Brain microvascular endothelial cell (primary cell): ENCODE measurements at places on chromosomes 1 and 21.

DNA sequence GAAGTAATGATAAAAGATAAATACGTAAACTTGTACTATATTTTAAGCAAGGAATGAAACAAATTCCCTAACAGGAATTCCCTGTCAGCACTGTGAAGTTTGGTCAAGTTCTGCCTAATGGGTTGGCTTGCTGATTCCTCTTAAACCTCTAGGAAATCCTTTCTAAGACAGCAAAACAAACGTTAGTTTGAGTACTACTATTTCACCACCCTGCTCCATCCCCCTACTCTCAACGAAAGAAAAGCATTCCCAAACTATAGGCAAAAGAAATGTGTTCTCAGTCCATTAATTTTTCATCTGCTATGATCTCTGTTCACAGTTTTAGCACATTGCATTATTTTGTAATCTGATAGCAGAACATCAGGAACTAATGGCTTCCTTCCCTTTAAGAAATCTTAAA, 16.1 kb downstream of the SERPINC1 start:
- no peak for DNase-seq

- no peak for DNase-seq
Observed at GRCh38 chr1:48701445-48701844, 75.2 kb downstream of the BEND5 start.

DNA sequence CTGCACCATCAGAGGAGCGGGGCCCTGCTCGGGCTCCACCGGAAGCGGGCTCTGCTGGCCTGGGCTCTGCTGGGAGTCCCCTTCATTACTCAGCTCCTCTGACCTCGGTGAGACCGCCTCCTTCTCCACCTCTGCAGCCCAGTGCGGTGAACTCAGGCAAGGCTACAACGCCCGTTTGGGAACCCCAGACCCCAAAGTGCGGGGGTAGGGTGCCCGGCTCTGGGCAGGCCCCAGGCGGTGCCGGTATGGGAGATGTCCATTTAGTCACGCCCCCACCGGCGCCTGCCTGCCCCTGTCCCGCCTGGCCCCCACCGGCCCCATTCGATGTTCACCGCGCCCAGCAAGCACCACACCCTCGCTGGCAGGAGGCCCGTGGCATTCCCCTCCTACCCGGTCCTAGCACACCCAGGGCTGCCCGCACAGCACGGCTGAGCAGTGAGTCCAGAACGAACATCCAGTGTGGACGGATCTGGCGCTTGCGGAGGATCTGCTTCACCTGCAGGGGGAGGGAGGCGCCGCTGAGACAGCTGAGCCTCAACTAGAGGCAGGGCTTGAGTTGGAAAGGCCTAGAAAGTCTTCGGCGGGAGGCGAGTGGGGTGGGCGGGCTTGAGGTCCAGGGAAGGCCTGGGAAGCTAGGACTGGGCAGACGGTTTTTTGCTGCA, 10.0 kb downstream of the MAP3K6 start:
- DNase-seq: no peak

DNA sequence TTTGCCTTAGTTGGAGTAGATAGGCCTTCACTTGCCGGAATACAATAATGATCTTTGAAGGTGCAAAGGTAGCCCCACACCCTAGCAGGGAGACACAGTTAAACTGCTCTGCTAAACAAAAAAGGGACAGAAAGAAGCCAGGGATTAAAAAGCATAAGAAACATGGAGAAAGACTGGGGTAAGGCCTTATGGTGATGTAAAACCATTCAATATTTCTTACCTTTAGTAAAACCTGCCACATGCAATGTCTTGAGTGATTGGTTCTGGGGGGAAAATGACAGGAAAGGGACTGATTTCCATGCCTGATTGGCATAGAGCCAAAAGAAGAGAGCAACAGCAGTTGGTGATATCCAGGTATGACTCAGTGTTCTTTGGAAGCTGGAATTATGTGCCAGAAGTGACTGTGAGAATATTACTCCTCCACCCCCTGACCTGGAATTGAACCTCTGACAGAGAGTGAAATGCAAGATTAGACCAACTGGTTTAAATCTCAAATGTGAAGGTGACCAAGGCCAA, 8.1 kb downstream of the DNASE2B start:
- peak; percentile 68 for DNase-seq

DNA sequence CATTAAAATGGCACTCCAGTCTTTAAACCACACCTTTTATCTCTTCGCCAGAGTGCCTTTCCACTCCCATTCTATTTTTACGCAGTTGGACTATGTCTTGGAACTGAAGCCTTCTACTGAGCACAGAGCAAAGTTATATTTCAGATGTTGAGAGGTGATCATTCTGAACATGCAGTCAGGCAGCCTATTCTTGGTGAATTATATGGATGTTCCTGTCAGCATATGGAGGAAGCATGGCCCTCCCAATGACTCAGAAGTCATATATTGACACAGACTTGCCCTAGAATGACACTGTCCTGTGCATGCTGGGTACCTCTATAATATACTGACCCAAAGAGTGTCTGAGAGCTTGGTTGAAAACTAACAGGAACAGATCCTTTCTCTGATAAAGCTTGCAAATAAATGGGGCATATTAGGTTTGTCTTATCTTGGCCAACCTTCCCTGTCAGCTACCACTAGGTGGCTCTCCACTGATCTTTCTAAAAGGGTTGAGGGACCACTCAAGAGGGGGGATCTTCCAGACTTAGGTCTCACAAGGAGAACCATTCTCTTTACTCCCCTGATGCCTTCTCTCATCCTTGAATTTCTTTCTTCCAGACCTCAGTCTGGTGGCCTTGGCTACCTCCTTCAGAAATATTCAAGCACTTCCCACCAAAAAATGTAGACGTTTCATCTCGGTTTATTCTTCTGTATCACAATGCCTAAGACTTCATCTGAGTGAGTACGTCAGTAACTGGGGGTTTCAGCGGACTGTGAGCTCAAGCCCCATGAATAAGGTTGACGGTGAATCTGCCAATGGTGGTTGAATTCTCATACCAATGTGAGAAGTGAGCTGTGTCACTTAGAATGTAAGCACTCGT, 11.8 kb upstream of the ALG14 start:
- peak; percentile 14 for DNase-seq

GRCh38 chr1:235878082-235878811, 11.5 kb upstream of the LYST start:
- DNase-seq: no peak

- DNase-seq: no peak
Observed at GRCh38 chr1:107740579-107740978, 224.4 kb downstream of the VAV3 start.

DNA sequence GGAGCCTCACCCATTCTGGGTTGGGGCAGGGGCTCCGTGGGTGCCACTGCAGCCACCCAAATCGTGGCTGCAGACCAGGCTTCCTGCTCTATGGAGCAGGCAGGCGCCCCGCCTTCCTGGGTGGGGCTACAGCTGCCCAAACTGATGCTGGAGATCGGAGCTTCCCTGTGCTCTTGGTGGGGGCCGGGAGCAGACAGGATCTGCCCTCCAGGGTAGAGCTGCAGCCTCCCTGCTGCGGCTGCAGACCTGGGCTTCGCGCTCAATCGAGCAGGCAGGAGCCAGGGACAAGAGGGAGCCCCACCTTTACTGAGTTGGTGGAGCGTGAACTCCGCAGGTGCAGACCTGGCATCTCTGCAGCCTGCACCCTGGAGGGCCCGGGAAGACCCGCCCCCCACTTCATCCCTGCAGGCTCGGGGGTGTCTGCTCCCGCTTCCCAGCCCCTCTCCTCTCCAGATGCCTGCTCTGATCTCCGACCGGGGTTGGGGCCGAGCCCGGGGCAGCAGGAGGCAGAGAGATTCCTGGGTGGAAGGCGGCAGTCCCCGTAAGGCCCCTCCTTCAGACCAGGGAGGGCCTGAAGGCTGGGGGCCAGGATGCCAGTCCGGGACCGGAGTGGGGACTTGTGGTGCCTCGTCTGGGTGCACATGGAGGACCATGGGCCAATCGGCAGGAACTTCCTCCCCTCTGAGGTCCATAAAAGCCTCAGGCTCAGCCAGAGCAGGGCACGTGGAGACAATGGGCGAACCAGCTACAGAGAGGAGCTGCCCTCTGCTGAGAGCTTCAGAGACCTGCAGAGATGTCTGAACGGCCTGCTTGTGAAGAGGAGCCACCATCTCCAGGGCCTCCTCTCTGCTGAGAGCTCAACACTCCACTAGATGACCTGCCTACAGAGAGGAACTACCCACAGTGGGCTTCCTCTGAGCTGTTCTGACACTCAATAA, 359.3 kb downstream of the SMYD3 start:
- no peak for DNase-seq

GRCh38 chr21:42568376-42568775, 54.7 kb downstream of the SLC37A1 start:
- no peak for DNase-seq

GRCh38 chr1:18734461-18735223, 104.0 kb downstream of the PAX7 start:
- no peak for DNase-seq

DNA sequence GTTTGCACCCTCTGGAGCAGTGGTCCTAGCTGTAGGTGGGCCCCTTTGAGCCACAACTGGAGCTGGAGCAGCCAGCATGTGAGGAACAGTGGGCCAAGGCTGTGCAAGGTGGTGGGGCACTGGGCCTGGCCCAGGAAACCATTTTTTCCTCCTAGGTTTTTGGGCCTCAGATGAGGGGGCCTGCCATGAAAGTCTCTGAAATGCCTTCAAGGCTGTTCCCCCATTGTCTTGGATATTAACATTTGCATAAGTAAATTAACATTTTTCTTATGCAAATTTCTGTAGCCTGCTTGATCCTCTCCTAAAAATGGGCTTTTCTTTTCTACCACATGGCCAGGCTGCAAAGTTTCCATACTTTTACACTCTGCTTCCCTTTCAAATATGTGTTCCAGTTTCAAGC, 212.0 kb downstream of the NTNG1 start:
- no peak for DNase-seq

- no peak for DNase-seq
Observed at GRCh38 chr1:56080123-56080522, 499.2 kb downstream of the PLPP3 start.
